Stimulated activated CD4-positive, alpha-beta T cell treated with anti-CD3 and anti-CD28 coated beads, Interleukin-4, amount 100 ng/mL, for 48 hours (primary cell): ENCODE measurements at places on chromosomes 11 and 22.

DNA sequence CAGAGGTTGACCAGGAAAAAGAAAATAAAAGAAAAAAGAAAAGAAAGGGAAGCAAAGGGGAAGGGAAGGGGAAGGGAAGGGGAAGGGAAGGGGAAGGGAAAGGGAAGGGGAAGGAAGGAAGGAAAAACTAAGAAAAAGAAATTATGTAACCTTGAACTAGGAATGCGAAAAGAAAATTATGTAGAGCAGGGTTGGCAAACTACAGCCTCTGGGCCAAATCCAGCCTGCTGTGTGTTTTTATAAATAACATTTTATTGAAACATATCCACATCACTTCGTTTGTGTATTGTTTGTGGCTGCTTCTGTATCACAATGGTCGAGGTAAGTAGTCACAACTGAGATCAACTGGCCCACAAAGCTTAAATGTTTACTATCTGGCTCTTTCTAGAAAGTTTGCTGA is 56.7 kb downstream of the CLPB start:
- DNase-seq = no peak

GRCh38 chr11:106418791-106419190 is 341.3 kb downstream of the AASDHPPT start:
- no peak for DNase-seq

DNA sequence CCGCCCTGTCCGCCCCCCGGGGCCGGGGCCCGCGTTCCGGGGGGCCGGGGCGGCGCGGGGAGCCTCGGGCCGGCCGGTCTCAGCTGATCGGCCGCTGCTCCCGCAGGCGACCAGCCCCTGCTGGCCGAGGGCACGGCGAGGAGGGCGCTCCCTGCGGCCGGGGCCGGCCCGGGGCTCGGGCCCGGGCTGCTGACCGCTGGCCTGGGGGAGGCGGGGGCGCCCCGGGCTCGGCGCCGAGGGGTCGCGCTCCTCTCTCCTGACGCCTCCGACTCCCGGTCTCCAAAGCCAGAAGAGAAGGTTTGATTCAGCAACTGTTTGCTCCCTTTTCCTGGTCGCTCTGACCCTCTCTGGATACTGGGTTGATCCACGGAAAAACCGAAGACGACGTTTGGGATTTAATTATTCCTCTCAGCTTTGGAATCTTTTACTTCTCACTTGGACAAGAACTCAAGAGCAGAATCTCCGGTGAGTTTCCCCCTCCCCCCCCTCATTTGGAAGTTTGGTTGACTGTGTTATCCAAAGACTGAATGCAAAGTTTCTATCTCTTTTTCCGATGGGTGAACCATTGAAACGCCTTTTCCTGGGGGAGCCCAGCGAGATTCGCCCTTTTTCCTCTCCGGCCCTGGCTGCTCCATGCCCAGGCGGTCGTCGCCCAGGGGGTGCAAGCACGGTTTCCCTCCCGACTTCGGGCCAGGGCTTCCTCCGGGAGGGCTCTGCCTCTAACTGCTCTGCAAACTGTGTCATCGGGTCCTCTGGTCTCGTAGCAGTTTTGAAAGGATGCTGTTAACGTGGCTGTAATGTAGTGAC is 725 bp downstream of the KDM2A start:
- DNase-seq = no peak

DNA sequence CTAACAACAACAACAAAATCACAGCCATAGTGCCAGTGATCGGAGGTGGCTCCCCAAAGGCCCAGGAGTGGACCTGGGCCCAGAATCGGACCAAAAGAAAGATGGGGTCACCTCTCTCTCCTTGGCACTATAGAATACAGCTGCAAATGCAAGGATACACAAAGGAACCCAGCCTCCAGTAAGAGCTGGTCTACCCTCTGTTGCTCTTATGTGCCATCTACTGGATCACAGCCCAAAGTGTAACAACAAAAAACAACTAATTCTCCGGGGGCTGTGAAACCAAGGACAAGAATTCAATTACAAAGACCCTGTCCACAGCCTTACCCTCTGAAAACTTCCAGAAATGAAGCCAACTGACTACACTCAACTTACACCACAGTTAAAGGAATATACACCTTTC is 21.6 kb downstream of the OR8G5 start:
- no peak for DNase-seq

- DNase-seq = no peak
Measured at GRCh38 chr22:44143105-44143474, 37.6 kb upstream of the PARVG start.

DNA sequence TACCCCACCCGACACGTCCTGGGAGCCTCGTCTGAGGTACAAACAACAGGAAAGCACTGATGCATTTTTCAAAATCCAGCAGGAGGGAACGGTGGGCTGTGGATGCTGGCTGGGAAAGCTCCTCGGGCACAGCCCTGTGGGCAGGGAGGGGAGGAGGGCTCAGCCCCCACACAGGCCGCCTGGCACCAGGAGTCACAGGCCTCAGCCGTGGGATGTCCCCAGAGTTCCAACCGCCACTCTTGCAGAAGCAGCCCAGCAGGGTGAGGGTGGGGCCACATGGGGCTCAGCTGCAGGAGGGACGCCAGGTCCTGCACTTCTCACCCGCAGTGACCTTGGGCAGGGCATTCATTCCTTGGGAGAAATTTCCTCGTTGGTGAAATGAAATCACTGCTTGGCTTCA is 274.6 kb downstream of the BRD1 start:
- DNase-seq = no peak

DNA sequence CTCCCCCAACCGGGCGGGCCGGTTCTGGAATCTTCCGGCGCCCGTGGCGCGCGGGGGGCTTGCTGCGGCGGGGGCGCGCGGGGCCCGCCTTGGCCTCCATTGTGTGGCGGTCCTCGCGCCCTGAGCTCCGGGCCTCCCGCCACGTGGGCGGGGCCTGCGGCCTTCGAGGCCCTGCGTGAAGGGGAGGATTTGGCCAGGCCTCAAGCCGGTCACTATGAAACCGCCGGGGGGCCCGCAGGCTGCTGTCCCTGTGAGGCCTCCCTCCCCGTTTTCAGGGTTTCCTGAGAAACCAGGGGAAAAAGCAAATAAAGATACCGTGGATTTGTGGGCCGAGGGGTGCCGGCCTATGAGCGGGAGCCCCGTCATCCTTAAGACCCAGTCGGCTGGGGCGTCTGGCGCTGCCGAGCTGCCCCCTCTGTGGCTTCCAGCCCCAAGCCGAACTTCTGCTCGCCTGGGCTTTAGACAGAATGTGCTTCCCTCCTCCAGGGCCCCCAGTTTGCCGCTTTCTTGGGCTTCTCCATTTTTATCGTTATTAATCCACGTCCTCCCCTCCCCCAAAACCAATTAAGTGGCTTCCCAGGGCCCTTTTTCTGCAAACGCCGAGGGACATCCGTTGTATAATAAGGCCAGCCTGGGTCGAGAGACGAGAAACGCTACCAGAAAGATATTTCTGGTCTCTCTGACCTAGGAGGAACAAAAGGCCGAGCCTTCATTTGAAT is 602 bp downstream of the EWSR1 start:
- peak; percentile 28 for DNase-seq

DNA sequence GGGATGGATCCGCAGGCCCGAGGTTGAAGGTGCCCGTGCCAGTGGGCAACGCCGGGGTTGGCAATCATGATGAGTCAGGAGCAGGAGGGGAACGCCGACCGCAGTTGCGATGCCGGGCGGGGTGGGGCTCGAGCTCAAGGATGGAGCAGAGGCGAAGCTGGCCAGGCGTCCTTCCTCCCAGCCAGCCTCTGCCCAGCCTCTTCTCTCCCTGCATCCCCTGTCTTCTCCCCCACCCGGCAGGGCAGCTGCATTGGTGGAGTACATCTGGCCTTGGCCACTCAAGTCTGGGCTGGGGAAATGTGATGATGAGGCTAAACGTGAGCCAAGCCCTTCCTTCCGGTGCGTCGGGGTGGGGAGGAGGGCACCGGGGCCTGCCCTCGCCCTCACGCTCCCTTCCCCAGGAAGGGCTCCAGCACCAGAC is 3.9 kb downstream of the IFITM10 start:
- no peak for DNase-seq

DNA sequence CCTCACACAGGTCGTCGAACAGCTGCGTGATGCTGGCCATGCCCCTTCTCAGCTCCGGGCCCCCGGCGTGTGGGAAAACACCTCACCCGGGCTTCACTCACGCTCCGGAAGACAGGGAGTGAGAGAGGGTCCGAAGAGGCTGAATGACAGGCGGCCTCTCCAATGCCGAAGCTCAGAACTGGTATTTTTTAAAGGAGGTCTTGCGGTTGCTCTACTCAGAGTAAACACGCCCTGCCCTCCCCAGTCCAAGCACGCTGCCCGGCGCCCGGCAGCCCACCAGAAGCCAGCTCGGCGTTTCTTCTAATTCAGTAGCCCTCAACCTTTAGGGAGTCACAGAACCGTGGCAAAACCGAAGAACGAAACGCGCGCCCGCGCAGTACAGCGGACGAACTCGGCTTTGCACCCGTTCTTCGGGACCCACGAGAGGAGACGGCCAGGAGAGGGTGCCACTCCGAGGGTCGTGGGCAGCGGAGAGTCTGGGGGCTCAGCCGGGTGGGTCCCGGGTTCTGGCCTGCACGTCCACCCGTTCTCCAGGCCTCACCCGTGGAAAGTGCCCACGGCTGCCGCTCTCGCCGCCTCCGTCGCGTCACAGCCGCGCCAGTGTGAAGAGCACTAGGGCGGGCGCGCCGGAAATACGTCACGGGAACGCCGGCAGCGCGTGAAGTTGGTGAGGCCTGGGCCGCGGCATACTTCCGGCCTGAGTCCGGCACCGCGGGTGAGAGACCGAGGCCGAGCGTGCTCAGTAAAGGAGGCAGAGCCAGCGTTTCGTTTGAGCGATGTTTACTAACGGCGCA is at the start of gene TUBGCP6:
Gene TUBGCP6 (minus strand): TSS at position 604 of the 794 bp plus-strand sequence. CDS start 564 bp downstream, at position 40.
- peak; percentile 87 for DNase-seq

- DNase-seq = no peak
Measured at GRCh38 chr11:11565636-11566035, 56.2 kb downstream of the GALNT18 start.

DNA sequence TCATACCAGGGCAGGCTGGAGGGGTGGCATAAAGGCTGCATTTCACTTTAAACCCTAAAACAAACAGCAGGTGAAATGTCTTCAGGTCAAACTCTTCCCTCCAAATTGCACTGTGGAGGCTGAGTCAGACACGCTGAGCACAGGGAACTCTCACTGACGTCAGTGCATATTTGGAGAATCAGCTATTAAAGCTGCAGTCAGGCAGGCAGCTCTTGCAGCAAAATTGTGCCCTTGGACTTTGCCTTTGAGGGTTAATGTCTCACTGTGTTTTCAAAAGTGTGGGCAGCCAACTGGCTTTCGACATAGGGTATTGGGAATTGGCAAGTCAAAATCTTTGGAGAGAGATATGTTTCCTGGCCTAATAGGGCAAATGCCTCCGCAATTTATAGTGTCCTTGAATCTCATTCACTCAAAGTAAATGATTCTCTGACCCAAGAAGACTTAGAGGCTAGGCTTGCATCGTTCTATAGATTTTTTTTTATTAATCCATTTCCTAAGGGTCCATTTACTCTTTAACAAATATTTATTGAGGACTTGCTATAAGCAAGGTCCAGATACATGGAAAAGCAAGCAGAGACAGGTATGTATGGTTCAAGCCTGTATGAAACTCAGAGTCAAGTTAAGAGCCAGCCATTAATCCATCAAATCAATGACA is 27.7 kb upstream of the SMCO4 start:
- DNase-seq = no peak

GRCh38 chr11:18566406-18566805 is 22.1 kb downstream of the UEVLD start:
- DNase-seq = no peak

DNA sequence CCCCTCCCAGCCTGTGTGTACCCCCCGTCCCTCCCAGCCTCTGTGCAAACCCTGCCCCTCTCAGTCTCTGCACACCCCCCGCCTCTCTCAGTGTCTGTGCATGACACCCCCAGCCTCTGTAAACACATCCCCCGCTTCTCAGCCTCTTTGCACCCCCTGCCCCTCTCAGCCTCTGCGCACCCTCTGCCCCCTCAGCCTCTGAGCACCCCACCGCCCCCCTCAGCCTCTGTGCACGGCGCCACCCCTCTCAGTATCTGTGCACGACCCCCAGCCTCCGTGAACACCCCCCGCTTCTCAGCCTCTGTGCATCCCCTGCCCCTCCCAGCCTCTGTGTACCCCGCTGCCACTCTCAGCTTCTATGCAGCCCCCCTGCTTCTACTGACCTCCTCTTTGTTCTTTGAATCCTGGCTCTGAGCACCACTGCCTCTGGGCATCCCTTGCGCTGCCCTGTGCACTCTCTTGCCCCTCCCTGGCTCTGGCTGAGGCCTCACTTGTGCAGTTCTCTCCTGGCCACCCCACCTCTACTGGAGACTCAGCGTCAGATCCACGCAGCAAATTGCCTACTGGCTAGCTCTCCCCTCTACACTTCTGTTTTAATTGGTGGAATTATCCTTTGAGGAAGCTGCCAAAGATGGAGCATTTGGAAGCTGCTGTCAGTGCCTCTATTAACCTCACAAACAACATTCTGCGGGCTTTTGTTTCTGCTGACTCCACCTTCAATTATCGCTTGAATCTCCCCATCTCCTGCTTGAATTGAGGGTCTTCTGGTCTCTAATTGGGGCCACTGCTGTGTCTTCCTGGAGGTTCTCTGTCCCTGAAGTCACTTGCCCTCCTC is 838.6 kb downstream of the TBC1D22A start:
- DNase-seq = no peak

- no peak for DNase-seq
Measured at GRCh38 chr11:104462341-104462740, 298.4 kb upstream of the PDGFD start.

GRCh38 chr11:77457340-77457739 is 16.6 kb downstream of the PAK1 start:
- DNase-seq = no peak

DNA sequence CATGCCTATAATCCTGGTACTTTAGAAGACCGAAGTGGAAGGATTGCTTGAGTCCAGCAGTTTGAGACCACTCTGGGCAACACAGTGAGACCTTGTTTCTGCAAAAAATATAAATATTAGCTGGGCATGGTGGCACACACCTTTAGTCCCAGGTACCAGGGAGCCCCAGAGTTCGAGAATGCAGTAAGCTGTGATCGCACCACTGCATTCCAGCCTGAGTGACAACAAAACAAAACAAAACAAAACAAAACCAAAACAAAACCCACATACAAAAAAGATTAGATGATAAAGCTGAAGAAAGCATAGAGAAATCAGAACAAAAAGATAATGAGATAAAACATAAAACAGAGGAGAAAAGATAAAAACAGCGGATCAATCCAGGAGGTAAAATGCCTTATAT is 62.1 kb downstream of the TCF20 start:
- no peak for DNase-seq

DNA sequence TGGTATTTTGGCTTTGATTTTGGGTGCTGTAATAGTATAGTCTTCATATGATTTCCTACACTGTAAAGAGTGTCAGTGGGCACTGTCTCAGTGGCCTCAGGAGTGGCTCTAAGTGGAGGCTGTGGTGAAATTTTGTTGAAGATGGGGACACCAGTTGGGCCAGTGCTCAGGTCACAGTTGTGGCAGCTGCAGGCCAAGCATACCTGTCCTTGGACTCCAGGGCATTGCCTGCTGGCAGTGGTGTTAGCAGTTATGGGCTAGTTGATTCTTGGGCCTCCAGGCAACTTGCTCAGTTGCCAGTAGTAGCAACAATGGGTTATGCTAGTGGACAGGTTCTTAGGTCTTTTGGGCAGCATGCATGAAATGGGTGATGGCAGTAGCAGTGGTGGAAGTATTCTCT is 39.2 kb upstream of the SLC22A25 start:
- no peak for DNase-seq

- DNase-seq = no peak
Measured at GRCh38 chr11:92141725-92142124, 82.9 kb upstream of the FAT3 start.
